ENCODE measurements at places on chromosomes 5 and 9.

GRCh38 chr9:34777666-34778065, 67.7 kb upstream of the CCL21 start:
- DNase-seq = no peak

DNA sequence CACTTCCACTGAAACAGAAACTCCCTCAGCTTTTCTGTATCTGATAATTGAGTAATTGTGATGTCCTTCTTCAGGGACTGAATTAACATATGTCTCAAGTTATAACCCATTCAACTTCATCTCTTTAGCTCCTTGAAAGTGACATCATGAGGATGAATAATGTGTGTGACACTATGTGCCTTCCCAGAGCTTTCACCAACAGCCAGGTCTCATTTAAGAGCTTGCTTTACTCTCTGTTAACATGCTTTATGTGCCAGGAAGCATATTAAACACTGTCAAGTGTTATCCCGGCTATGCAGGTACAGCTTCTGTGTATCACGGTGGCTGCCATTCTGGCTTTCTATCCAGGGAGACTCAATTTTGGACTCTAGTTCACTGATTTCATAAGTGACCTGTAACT, 799.9 kb downstream of the CDH12 start:
- DNase-seq = no peak

- DNase-seq = no peak
These were observed 248.0 kb downstream of the NSG2 start for GRCh38 chr5:174293481-174293880.

- DNase-seq = no peak
These were observed 156.0 kb downstream of the COL23A1 start for GRCh38 chr5:178434016-178434761.

GRCh38 chr9:7089406-7090193, 331.8 kb downstream of the KDM4C start:
- DNase-seq = no peak

DNA sequence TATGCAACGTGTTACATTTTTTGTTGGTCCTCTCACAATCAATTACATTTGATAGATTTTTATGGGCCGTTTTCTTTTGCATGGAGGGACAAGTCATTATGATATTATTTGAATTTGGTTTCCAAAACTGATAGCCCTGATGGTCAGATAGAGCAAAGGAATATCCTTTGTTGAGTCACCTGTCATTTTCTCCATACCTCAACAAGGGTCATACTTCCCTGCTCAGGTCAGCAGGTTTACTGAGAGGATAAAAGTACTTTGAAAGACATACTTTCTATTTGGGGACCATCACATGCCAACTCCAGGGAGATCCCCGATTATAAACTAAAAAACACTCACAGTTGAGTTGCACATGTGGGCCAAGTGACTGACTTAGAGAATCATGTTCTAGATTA, 132.9 kb downstream of the SUSD1 start:
- no peak for DNase-seq

DNA sequence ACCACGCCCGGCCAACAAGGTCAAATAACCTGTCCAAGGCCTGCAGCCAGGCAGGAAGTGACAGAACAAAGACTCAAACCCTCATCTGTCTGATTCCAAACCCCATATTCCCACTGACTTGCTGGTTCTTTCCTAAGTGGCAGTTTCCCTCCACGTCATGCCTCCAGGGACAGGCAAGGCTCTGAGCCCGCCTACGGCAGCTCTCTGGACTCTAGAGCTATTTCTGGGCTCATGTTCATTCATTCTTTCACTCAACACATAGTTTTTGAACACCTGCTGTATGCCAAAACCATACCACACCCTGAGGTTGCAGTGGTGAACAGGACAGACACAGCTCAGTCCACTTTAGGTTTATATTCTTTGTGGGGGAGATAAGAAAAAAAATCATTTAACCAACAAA, 5.2 kb upstream of the FBP1 start:
- no peak for DNase-seq

GRCh38 chr9:6869081-6869948, 111.5 kb downstream of the KDM4C start:
- DNase-seq = no peak

GRCh38 chr5:168093200-168093910, 198.1 kb upstream of the WWC1 start:
- DNase-seq = no peak

GRCh38 chr5:12845549-12846159, 941.4 kb upstream of the CTNND2 start:
- no peak for DNase-seq

DNA sequence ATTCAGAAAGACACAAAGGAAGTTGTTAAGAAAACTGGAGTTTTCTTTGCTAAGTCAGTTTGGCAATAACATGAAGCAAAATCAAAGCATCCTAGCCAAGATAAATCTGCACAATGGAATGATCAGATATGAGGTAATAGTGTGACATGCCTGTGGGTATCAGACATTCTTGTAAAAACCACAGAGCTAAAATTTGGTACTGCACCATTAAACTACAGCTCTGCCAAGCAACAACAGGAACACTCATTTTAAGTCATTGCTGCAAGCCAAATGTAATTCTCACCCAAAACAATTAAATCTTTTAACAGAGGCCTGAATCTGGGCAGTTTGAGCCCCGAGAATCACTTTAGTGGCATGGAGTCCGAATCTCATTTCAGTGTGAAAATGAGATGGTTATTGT, 96.6 kb downstream of the VCAN start:
- DNase-seq = peak; percentile 62

GRCh38 chr5:25707093-25707492, 1062.3 kb upstream of the CDH10 start:
- no peak for DNase-seq

GRCh38 chr9:36935332-36935731, 98.7 kb downstream of the PAX5 start:
- no peak for DNase-seq

- DNase-seq = no peak
These were observed 539.5 kb downstream of the EBF1 start for GRCh38 chr5:158560170-158560569.

GRCh38 chr9:80492221-80492620, 920.5 kb downstream of the TLE4 start:
- no peak for DNase-seq

DNA sequence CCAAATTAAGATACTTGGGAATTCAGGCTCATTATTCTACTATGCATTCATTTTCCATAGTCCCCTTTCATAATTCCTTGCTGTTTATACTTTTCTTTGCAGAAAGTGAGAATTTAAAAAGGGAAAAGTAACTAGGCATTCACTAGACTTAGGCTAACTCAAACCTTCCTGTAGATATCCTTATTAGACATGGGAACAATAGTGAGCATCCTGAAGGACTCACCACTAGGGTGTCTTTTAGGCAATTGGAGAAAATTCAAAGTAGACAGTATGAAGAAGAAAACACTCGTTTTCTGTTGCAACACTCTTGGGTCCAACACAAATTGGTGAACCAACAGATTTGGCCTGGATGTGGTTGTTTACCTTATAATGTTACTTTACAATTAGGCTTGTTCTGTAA, 213.2 kb upstream of the GRIN3A start:
- no peak for DNase-seq

- DNase-seq = no peak
These were observed 8.1 kb downstream of the GSN start for GRCh38 chr9:121275781-121276658.

DNA sequence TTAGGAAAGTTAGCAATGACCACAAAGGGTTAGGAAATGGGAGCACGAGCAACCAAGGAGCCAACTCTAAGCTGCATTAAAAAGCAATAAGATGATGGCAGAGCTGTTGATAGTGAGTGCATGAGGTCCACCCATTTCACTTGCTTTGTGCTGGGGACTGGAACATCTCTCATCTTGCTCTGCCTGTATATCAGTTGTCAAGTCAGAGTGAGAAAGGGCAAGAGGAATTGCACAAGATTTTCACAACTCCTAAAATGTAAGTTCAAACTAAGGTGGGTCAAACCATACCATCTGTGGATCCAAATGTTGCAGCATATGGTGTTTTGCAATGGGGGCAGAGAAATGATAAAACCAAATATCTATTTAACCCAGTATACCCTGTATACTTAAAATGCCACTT, 2.8 kb upstream of the ESM1 start:
- DNase-seq = no peak

- DNase-seq = no peak
These were observed 230.3 kb upstream of the PTPRD start for GRCh38 chr9:10843151-10843550.

DNA sequence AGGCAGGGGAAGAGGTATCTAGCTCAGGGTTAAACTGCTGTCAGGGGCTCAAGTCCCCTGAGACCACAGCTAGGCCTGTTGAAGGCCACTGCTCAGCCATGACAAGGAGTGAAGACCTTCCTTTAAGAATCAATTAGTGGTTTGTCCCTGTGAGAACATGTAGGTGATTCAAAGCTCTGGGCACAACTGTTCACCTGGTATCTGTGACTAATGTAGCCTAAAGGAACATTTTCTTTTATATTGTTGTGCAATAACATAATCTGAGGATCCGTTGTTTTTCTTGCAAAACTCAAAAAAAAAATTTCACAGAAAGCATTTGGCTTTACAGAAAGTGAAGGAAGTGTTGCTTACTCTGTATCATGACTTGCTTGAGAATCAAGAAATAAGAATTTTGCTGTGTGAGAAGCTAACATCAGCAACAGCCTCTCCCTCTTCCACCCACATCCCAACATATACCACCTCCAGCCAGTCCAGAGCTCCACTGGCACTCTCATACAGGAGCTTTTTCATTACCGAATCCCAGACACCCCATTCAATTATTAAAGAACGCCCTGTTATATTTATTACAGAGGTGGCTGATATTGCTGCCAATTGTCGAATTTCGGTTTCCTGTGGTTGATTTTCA, 807.0 kb downstream of the TLE4 start:
- DNase-seq = no peak

GRCh38 chr5:2575871-2576270, 175.6 kb downstream of the IRX2 start:
- DNase-seq = no peak

DNA sequence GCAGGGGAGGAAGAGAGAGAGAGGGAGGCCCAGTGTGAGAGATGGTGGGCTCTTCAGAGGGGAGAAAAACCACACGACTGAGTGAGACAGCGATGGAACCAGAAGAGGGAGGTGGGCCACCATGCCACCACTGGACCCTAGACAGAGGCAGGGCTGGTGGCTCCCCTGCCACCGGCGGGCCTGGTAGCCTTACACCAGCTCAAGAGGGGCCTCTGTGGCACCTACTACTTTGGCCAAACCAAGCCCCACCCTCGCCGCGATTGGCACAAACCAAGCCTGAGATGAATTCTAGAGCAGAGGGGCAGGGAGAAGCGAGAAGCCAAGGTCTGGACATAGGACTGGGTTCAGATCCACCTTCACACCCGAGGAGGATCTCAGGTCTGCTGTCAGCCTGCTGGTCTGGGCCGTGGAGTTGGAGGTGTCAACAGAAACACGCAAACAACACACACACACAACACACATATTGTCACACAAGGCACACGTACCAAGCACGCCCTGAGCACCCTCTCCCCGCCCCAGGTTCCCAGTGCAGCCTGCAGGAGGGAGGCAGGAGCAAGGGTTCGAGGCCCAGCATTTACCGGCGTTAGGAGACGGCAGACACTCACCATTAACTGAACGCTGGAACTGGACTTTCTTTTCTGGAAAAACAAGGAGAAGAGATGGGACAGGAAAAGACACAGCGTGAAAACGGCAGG, 49.4 kb downstream of the SLC6A7 start:
- DNase-seq = no peak

- no peak for DNase-seq
These were observed 85.3 kb downstream of the MVB12B start for GRCh38 chr9:126411948-126412284.

GRCh38 chr5:116632890-116633289, 58.3 kb upstream of the SEMA6A start:
- DNase-seq = no peak

- DNase-seq = no peak
These were observed 246.3 kb upstream of the DAP start for GRCh38 chr5:11007269-11007870.

- no peak for DNase-seq
These were observed 259.4 kb downstream of the GADD45G start for GRCh38 chr9:89864257-89864656.

GRCh38 chr5:22764736-22765135, 88.4 kb downstream of the CDH12 start:
- no peak for DNase-seq

DNA sequence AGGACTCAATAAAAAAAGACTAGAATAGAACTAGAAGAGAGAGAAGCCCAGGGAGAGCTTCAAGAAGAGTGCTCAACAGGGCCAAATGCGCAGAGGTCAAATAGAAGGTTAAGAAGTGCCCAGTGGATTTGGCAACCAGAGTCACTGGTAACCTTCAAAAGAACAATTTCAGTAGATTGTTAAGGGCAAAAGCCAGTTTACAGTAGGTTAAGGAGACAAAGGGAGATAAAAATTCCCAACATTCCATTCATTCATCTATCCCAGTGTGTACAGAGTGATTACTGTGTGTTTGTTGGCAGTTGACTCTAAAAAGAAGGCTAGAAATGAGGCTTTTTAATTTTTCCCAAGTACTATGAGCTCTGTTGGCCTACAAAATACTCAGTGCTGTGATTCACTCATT, 69.4 kb downstream of the RIGI start:
- no peak for DNase-seq

DNA sequence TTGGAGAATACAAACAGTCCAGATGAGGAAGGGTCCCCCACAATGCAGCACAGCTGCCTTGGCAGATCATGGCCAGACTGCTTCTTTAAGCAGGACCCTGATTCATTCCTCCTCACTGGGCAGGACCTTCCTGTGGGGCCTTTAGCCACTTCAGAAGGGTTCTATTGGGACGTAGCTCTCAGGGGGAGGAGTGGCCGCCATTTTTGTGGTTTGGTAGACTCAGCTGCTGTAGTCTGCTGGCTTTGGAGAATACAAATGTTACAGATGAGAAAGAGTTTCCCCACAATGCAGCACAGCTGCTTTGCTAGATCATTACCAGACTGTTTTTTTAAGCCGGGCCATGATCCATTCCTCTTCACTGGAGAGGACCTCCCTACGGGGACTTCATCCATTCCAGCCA, 57.4 kb downstream of the TMEM38B start:
- DNase-seq = no peak

GRCh38 chr5:67146574-67146973, 50.0 kb downstream of the CD180 start:
- DNase-seq = no peak

DNA sequence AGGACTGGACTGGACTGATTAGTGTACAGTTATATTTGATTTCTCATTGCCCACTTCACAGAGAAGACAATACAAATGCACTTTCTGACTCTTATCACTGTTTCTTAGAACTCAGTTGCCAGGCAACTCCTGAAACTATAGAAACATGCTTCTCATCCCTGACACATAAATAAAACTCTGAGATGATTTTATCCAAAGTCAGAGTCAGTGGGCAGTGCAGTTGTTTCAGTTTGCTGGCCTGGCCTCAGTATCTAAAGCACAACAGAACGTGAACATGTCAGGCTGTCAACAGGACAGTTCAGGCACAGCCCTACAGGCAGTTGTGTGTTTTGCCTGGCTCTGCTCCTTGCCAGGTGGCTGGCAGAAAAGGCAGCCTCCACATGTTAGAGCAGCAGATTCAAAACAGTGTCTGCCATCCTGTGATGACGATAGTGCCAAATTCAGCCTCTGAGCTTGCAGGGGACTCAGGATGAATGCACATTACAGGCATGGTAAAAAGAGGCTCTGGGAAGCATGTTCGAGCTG, 65.1 kb upstream of the CCDC152 start:
- DNase-seq = no peak

GRCh38 chr9:122370869-122371755, at the start of gene PTGS1:
Gene PTGS1 (plus strand): TSS chr9:122371024. CDS start chr9:122371085, 61 bp downstream.
- no peak for DNase-seq

- no peak for DNase-seq
These were observed 234.4 kb upstream of the GAS1 start for GRCh38 chr9:87181670-87182069.

GRCh38 chr9:72592502-72593403, 71.3 kb downstream of the TMC1 start:
- DNase-seq = peak; percentile 85
